T-cell (primary cell): ENCODE measurements at places on chromosomes 1 and 21.

DNA sequence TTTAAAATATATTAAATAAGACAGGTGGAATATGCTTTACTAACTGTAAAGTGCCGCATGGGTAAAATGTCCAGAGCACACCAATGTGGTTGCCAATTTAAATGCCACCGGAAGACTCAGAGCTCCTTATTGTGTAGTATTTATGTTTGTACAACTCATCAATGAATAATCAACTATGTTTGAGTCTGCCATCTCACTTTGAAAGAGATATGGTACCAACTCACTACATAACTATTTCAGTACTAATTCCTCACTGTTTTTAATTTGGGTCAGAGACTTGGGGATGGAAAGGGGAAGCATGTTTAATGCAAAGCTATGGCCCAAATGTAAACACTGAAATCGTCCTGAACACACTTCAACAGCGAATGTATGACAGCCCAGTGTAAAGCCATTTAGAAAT, 144.8 kb downstream of the NR5A2 start:
- DNase-seq, result no peak

- no peak for DNase-seq
These were observed 22.5 kb downstream of the SLC45A1 start for GRCh38 chr1:8340448-8340847.

DNA sequence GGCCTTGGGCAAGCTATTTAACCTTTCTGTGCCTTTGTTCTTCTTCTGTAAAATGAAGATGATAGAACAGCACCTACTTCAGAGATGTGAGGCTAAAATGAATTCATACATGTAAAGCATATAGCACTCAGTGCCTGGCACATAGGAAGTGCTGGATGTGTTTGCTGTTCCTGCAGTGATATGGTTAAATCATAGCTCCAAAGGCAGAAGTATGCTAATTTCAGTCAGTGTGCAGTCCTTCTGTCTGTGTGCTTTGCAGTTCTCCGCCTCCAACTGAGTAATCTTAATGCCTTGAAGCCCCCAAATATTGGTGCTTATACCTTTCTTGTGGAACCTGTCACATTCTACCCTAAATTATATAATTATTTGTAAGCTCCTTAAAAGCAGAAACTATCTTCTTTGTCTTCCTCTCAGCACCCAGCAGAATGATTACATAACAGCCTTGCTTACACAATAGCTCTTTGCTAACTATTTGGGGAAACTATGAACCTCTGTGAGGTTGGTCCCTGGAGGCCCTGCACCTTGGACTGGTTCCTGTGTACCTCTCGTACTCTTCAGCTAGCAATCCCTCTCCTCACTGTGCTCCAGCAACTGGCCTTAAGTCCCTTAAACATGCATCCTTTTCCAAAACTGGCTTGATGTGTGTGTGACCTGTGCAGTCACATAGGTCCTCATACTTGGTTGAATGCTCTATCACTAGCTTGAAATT, 57.0 kb upstream of the CACYBP start:
- no peak for DNase-seq

DNA sequence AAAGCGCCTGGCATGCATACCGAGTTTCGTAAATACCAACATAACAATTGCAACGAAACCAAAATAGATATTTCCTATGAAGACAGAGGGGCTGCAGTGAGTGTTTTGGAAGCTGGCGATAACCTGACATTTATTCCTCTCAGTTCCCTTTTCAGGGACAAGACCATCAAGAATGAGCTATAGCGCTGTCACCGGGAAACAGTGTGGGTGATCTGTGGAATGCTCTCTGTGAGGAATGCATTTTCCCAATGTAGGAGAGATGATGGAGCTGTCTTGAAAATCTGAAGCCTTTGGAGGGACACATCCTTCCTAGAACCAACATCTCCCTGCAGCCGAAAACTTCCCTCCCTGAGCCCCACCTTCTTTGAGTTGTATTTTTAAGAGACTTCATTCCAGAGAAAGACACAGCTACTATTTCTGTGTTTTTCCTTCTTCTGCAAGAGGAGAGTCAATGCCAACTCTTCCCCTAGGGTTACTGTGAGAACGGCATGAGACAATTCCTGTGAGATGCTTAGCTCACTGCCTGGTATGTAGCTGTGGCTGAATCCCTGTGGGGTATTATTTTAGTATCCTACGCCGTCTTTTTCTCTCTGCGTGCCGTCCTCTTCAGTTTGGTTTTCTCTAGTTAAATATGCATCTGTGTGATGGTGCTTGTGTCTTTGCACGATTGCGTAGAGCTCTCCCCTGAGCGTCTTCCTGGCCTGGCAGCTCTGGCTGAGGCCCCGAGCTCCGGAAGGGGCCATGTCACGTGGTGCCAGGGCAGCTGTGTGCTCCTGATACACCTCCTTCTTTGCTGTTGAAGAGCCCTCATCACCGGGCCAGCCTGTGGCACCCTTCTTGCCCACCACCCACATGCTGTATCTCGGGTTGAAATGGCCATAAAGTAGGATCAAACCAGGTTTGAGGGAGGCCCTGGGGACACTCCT, 45.2 kb downstream of the AJAP1 start:
- no peak for DNase-seq

- no peak for DNase-seq
These were observed 92.0 kb upstream of the BARHL2 start for GRCh38 chr1:90809093-90809492.

DNA sequence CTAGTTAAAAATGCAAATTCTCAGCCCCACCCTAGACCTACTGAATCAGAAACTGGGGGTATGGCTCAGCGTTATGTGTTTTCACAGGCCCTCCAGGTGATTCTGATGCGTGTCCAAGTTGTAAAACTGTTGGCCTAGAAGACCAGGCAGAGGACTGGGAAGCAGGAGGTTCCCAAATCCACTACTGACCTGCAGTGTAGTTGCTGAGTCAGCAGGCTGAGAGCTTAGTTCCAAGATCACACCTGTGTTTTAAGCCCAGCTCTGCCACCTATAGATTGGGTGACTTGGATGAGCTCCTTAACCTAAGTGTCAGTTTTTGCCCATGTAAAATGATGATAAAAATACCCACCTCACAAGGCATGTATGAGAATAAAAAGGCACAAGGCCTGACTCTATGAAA, 4.1 kb downstream of the GRHL3 start:
- no peak for DNase-seq

- no peak for DNase-seq
These were observed 181.3 kb downstream of the C1orf21 start for GRCh38 chr1:184568148-184568547.

GRCh38 chr1:184860985-184861754, 106.5 kb upstream of the EDEM3 start:
- DNase-seq, result no peak

- DNase-seq, result no peak
These were observed 329.6 kb downstream of the RRAGC start for GRCh38 chr1:38529946-38530345.
